ENCODE measurements at places on chromosomes 11 and 22.

- no peak for DNase-seq
Measured at GRCh38 chr11:130214861-130215530, 55.4 kb downstream of the ST14 start.

DNA sequence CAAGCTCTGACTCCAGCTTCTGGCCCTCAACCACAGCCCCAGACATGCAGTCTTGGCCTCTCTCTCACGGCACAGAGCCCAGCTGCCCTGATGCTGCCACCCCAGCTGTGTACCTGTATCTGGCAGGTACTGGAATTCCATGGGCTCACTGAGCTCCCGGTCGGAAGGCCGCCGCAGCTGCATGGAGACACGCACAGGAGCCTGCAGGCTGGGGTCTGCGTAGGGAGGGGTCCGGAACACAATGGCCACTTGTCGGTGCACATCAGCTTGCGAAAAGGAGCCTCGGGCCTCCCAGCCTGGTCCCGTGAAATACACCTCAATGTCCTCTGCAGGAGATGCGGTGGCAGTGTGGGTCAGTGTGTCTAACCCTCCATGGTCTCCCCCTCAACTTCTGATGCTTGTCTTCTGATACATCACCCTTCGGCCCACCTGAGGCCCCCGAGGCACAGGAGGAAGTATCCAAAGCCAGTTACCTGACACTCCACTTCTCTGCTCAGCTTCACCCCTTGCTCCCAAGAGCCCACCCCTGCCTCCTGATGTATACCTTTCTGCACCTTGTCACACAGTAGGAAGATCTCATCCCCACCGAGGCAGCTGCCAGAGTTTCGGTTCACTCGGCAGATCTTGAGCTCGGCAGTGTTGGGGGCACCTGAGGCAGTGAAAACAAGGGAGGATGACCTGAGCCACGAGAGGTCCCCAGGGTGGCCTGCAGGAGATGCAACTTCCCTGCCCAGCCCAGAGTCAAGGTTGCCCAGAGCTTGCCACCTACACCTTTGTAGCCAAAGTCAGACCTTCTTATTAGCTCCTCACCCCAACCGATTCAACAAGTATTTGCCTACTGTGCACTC, 4.3 kb downstream of the RELA start:
- no peak for DNase-seq

DNA sequence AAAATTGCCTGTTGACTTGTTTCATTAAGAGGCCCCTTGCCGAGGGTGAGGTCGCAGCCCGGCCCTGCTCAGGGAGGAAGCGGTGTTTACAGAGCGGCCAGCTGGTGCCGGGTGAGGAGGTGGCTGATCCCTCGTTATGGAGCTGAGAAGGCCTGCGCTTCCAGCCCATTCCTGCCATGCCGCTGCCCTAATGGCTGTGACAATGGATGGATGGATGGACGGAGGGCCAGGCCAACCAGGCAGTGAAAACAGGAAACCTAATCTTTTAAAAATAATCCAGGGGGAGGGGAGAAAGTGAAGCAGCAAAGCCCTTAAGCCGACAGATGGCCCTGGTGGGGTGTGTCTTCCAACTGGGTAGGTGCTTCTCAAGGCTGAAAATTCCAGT, 38.5 kb downstream of the BCR start:
- DNase-seq, result no peak

DNA sequence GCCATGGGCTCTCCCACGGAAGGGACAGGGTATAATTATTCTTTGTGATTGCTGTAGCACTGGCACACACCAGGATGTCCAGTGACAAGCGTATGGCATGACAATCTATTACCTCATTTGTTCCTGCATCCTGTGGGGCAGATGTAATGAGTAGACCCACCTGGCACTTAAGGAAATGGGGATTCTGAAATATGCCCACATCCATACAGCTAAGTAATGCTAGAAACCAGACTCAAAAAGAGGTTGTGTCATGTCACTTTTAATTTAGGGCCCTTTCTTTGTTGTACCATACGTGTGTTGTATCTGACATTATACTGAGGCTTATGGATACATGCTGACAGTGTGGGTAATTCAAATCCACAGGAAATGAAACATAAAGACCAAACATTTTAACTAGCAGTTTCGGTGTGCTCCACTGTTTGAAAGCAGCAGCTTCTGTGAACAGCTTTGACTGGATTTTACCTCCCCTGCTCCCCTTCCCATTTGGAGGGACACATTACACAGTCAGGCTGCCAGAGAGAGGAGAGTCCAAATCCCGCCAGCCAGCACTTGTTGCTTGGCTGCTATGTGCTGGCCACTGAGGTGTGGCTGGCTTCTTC, 21.2 kb downstream of the GRAMD1B start:
- DNase-seq, result no peak

DNA sequence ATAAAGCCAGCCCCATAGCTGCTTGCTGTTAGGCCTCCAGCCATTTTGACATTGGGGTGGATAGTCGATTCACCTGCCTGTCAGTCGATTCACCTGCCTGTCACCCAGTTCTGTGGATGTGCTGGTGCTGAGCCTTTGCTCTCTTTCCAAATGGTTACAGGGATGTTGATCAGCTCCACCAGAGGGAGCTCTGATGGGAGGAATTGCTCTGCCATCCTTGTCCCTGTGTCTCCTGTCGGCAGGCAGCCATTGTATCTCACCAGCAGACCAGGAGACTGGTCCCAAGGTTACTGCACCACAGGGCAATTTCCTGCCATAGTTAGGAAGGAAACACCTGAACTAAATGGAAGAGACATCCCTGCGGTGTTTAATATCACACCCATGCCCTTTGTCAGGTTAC, 6.1 kb downstream of the MPEG1 start:
- DNase-seq, result no peak

DNA sequence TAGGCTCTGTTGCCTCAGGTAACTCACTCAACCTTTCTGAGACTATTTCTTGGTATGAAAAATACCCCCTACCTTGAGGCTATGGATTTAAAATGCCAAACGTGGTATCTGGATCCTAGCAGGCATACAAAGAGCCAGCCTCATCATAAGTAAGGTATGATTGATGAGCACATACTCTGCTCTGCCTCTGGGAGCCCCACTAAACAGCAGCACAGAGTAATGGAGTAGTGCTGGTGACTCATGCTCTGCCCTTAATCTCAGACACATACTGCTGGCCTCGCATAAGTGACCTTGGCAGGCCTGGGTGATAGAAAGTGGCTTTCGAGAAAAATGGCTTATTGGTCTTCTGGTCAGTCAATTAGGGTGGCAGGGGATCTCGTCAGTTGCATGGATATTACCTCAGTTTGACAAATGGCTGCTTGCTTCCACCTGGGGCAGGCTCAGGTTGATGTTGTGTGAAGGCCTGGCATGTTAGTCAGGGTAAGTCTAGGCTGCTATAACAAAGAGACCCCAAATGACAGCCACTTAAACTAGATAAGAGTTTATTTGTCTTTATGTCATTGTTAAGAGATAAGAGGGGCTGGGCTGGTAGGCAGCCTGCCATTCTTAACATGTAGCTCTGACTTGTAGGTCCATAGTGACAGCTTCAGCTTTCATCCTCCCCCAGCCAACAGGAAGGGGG, 15.2 kb upstream of the SLC6A5 start:
- no peak for DNase-seq

- DNase-seq, result no peak
Measured at GRCh38 chr11:121889186-121889585, 226.8 kb downstream of the BLID start.

- no peak for DNase-seq
Measured at GRCh38 chr11:114343020-114343419, 46.8 kb downstream of the NNMT start.

- DNase-seq, result no peak
Measured at GRCh38 chr11:133191931-133192330, 340.4 kb downstream of the OPCML start.

DNA sequence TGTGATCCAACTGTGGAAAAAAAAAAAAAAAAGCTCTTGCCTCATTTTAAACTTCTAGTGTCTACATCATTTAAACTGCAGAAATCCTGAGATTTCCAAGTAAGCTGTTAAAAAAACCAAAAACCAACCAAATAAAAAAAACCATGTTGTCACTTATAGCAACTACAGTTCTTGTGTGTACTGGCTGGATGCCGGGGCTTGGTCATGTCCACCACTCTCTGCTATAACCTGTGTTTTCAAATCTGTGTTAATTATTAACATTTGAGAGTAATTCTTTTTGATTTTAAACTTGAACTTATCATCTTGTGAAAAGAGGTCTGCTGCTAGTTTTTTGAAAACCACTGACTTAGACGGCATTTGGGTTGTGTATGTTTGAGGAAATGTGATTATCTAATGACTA, 32.2 kb upstream of the BID start:
- no peak for DNase-seq

DNA sequence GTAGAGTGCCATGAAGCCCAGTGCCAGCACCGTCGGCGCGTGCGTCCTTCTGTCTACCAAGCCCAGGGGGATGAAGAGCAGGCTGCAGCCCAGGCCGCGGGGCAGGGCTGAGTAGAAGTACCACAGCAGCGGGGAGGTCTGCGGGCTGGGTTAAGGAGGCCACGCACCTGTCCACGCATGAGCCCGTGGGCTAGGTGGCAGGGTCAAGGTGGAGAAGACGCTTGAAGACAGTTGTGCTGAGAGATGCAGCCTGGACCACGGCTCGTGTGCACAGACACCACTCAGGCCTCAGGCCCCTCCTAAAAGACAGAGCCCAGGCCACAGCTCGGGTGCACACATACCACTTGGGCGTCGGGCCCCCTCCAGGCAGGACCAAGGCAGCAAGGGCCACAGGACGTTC, 10.4 kb downstream of the ALG12 start:
- DNase-seq, result no peak

DNA sequence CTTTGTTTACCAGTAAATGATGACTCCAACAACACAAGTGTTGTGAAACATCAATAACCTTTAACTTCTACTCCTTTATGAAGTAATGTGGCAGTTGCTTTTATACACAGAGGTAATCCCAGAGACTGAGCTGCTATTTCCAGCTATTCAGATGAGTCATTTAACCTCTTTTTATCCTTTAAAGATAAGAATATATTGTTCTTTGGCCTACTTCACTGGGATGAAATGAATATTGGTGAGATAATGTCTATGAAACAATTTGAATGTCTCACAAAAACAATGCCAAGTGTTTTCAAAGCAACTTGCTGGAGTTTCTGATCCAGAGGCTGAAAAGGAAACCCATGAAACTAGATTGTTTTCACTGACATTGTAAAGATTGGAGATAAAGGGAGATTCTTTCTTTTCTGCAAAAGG, 564.4 kb upstream of the LUZP2 start:
- no peak for DNase-seq

DNA sequence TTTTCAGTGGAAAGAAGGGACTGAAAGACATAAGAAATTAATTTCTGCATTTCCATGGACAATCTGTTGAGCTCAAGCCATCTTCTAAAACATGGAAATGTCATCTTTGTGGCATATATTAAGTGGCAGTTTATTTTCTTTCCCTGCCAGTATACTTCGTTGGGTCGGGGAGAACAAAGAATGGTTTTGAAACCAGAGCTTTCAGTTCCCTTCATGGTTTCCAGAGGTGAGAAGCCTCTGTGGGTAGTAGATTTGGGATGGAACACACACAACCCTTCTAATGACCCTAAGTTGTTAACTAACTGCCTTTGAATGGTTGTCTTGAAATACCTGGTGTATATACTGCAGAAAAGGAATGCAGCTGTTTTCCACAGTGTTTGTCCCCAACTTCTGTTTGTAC, 17.6 kb upstream of the GAS2L1 start:
- no peak for DNase-seq

DNA sequence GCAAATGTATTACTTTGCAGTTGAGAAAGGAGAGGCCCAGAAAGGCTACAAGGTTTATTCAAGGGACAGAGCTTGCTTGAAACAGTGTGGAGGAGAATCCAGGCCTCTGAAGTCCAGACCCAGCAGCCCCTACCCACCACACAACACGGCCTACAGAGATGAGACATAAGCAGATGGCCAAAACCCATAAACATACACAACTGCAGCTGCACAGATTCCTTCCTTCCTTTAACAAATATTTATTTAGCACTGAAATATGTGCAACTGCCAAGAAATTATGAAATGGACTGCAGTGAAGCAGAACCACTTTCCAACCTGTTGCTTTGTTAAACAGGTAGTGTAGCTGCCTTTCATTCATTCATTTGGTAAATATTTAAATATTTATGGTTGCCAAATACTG, 122.3 kb downstream of the SPATA19 start:
- no peak for DNase-seq

DNA sequence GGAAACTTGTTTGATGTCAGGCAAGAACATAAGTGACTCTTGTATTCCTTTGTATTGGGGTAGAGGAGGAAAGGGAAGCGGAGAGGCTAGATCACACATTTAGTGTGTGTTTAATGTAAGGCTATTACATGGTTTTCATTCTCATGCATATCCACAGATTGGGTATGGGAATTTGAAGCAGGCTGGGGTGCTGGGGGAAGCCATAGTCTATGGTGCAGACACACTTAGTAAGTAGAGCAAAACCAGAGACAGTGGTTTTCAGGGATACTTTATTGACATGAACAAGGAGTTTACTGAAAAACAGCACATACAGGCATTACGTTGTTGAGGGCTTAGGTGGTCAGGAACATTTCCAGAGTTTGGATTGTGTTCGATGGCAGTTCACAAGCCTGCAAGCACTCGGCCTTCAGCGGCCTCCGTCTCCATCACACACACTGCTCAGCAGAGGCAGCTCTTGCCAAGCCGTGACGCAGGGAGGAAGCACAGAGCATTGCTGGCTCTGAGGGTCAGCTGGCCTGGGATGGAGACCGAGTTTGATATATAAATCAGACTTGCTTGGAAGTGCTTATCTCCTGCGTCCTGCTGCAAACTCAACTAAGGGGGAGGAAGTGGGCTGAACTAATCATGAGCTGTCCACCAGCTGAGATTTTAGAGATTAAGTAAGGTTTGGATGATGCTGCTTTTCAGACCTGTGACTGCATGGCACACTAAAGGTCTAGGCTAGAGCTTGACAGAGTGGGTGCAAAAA, 25.3 kb downstream of the SCN3B start:
- DNase-seq, result no peak

DNA sequence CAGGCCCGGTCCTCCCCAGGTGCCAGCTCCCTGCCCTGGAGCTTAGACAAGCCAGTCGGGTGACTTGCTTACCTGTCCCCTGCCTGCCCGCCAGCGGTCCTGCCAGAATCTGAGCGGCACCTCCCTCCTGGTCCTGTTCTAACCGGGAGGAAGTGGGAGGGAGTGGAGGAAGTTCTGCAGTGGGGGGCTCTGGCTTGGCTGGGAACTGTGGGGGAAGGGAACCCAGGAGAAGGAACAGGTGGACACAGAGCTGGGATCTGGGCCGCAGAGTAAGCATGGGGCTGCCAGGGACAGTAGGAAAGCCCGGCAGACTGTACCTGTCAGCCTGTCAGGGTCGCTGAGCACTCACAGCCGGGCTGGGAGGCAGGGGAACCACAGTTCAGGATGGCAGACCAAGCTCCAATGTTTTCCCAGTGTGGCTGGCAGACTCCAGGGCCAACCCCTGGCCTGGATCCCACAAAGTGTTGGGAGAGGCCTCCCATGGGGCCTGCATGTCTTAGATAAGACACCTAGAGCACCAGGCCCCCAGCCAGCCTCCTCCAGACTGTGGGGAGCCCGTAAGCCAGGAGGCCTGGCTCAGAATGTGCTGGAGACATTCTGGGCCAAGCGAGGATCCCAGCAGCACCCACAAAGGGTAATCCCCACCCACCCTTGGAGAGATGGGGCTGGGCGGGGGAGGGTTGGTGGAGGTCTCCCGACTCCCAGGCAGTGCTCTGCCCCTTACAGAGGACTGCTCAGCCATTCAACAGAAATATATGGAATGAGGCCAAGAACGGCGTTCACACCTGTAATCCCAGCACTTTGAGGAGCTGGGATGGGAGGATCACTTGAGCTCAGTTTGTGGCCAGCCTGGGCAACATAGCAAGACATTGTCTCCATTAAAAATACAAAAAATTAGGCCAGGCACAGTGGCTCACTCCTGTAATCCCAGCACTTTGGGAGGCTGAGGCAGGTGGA, 2.3 kb downstream of the CYB5R3 start:
- DNase-seq, result no peak
